ENCODE measurements at places on chromosomes 7 and 10. TPM values are rescaled to one million over a fixed set of nuclear protein-coding genes. Genes with fewer than 3 reads are reported as not detected.

The MLXIPL gene
- polyA plus RNA-seq: not detected

The TMEM176B gene
- 2.5 TPM for polyA plus RNA-seq

The DENND2A gene
- polyA plus RNA-seq: 0.99 TPM

The NPFFR1 gene
- 0.13 TPM for polyA plus RNA-seq

The TMEM176A gene
- polyA plus RNA-seq: not detected

The IQUB gene
- 0.34 TPM for polyA plus RNA-seq

The CALML3 gene
- polyA plus RNA-seq: 0.17 TPM

The LIPJ gene
- polyA plus RNA-seq: not detected

The CALCR gene
- polyA plus RNA-seq: not detected

The IGFBP3 gene
- polyA plus RNA-seq: 10.5 TPM

The MYH16 gene
- polyA plus RNA-seq: not detected

The ASB15 gene
- 0.28 TPM for polyA plus RNA-seq

The HTR7 gene
- 3.1 TPM for polyA plus RNA-seq

The TUBB8 gene
- polyA plus RNA-seq: not detected

The CAV1 gene
- polyA plus RNA-seq: 2.1 TPM

The HMX3 gene
- polyA plus RNA-seq: not detected

The EBLN1 gene
- not detected for polyA plus RNA-seq

Data from Purkinje cell (primary cell).